Mesendoderm (in vitro differentiated cells): ENCODE measurements at places on chromosomes 2 and 18.

- DNase-seq: no peak
Observed at GRCh38 chr2:149816756-149817551, 229.4 kb upstream of the MMADHC start.

- DNase-seq: peak; percentile 72
Observed at GRCh38 chr18:9839853-9840252, 45.9 kb upstream of the TXNDC2 start.

DNA sequence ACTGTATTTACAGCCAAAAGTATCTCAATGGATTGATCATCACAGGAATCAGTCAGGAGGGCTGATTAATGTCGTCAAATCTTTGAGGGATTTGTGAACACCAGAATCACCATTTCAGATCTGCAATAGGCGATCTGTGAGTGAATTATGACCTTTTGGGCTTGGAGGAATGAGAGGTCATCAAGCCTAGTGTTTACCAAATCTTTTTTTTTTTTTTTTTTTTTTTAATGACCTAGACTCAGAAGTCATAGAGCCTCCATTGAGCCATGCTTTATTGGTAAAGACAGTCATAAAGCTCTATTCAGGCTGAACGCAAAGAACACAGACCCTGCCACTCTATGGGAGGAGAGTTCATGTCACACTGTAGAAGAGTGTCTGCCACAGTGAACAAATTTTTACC is 97.7 kb downstream of the SOCS6 start:
- DNase-seq: no peak

DNA sequence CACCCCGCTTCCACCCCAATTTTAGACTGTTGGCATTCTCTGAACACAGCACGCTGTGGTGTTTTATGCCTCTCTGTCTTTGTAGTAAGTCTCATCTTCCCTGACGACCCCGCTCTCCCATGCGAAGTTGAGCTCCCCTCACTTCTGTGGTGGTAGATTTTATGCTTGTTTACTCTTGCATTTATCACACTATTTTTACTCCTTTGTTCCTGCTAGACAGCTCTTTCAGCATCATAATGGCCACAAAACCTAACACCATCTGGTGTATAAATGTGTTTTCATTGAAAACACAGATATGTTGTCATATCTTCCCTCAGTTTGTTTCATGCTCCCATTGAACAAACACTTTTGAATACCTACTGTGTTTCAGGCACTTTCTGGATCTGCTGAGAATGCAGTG is 57.1 kb downstream of the PKP4 start:
- DNase-seq: no peak

DNA sequence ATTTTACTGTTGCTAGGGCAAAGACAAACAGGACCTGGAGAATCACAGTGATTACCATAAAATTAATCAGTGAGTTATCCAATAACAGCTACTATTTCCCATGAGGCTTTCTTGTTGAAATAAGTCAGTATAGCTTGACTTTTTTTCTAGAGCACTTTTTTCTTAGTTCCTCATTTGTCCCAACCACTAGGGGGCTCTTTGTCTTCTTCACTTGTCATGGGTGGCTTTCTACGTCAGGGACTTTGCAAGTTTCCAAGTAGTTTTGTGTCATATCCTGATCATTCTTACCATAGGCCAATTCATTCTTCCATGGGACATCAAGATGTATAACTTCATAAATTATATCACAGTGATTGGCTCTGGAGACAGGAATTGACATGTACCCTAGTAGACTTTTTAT is 1019.6 kb upstream of the PIK3C3 start:
- DNase-seq: peak; percentile 64

DNA sequence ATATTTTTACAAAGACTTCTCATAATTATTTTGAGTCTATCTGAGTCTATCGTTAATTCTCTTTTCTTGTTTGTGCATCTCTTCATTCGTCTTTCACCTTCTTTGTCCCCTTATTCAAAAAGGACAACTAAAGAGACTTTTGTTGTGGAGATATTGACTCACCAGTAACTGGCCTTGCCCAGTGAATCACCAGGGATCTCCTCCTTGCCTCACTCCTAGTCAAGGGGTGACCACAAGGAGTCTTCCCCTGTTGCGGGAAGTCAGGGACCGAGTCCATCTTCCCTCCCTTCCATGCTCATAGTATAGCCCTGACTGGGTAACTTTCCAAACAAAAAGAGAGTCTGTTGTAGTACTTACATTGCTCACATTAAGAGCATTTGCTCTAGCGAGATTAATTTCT is 158.9 kb downstream of the NEB start:
- peak; percentile 14 for DNase-seq

GRCh38 chr2:188620916-188621315 is 329.2 kb downstream of the GULP1 start:
- DNase-seq: no peak

GRCh38 chr2:111118481-111118980 is 2.2 kb upstream of the BCL2L11 start:
- DNase-seq: peak; percentile 30

DNA sequence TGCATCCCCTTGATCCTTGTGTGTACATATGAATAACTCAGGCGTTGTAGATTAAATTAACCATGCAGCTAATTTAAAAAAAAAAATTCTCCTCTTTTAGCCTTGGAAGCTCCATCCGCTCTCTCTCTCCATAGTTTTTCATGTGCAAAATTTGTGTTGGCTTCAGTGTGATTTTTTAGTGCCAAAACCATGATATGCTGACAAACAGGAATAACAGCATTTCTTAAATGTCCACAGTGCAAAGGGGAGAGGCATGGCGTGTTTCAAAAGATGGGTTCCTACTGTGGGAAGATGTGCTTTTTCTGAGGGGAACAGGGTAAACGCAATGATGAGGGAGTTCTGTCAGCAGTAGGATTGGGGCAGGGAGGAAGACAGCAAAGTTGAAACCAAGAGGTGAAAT is 247.0 kb downstream of the ICOS start:
- DNase-seq: no peak
